Esophagus squamous epithelium (tissue), 5 donors: ENCODE measurements at places on chromosomes 16 and 17.
A peak's percentile ranks its signal among the peaks of the same experiment; 100 is the strongest.

DNA sequence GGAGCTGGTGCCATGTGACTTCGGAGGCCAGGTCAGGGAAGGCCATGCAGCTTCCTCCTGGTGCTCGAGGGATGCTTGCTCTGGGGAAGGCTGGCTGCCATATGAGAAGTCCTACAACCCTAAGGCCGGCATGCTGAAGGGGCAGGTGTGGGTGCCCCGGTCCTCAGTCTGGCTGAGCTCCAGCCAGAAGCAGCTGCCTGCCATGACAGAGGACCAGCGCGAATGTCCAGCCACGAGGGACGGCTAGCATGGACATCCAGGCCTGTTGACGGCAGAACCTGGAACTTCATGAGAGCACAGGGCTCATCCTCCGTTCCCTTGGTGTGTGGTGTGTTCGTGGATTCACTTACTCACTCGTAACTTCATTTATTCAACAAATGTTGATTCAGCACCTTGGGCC is 140.6 kb downstream of the IRF8 start:
- no peak for DNase-seq

- DNase-seq: no peak
Measured at GRCh38 chr17:50945779-50946222, 79.6 kb upstream of the TOB1 start.

GRCh38 chr16:87581857-87582215 is 20.5 kb upstream of the JPH3 start:
- peak; percentile 7 for DNase-seq

- no peak for DNase-seq
Measured at GRCh38 chr16:11417487-11417886, 72.2 kb downstream of the RMI2 start.

GRCh38 chr16:11299865-11300559 is 18.9 kb upstream of the PRM1 start:
- DNase-seq: no peak

DNA sequence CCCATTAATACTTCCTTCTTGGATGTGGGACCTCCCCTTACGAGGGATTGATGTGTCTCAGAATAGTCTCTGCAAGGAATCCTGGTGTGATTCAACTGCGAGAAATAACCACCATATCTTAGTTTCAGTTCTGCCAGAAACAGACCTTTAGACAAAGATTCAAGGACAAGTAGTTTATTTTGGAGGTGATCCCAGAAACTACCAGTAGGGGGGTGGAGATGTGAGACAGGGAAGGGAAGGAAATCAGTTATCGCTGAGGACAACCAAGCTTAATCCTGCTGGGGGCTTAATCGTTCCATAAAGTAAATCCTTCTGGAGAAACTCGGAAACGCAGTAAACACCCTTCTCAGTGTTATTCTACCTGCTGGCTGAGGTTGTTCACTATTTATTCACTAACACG is 5.0 kb upstream of the SDR42E1 start:
- no peak for DNase-seq

DNA sequence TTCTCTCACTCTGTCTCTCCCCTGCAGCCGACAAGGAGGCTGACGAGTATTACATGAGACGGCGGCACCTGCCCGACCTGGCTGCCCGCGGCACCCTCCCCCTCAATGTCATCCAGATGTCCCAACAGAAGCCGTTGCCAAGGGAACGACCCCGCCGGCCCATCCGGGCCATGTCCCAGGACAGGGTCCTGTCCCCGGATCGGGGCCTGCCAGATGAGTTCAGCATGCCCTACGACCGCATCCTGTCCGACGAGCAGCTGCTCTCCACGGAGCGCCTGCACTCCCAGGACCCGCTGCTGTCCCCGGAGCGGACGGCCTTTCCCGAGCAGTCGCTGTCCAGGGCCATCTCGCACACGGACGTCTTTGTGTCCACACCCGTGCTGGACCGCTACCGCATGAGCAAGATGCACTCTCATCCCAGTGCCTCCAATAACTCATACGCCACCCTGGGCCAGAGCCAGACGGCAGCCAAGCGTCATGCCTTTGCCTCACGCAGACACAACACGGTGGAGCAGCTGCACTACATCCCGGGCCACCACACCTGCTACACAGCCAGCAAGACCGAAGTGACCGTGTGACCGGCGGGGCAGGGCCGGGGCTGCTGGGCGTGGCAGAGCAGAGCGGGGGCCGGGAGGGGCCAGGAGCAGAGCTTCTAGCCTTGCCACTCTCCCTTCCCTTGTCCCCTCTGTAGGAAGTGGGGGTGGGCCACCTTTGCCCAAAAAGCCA is 40.4 kb upstream of the DNAH9 start:
- DNase-seq: no peak

DNA sequence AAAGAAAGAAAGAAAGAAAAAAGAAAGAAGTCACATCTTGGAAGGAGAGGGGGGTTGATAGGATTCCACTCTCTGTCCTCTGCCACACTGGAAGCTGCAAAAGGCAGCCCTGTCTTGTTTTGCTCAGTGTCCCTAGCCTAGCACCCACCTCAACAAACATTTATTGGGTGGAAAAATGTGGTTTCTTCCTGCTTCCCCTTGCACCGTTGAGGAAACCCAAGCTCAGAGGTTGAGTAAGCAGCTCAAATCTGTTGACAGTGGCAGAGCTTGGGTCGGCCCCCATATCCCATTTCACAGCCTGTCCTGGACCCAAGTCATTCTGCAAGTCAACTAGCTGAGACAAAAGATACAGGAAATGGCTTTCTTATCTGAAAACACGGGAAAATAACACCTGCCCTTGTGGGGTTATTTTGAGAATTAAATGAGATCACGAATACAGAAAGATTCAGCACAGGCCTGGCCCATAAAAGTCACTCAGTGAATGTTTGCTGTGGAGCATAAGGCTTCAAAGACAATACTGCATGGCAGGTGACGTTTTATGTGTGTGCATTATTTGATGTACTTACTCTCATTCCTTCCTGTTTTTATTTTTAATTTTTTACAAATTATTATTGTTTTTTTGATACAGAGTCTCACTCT is 63.6 kb downstream of the SCNN1B start:
- DNase-seq: no peak

- no peak for DNase-seq
Measured at GRCh38 chr16:67902831-67903230, 9.8 kb downstream of the PSKH1 start.

GRCh38 chr17:74361230-74362068 is at the start of gene BTBD17:
BTBD17 (minus strand) TSS chr17:74361868; CDS start chr17:74361819, 49 bp downstream.
- no peak for DNase-seq

GRCh38 chr16:52957199-52957598 is 95.5 kb downstream of the CHD9NB start:
- DNase-seq: no peak

- no peak for DNase-seq
Measured at GRCh38 chr17:77217566-77217965, 76.8 kb downstream of the SEC14L1 start.

DNA sequence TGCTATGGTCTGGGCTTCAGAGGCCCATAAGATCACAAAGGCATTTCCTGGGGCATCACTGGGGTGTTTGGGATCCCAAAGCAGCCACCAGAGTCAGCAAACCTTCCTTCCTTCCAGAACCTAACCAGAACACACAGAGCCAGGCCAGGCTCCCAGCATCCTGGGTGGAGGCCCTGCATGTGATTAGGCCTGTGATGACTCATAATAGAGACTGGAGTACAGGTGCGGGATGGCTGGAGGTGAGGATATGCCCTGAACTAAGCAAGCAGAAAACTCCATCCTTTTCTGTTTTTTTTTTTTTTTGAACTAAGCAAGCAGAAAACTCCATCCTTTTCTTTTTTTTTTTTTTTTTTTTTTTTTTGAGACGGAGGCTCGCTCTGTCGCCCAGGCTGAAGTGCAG is 17.7 kb upstream of the GFOD2 start:
- DNase-seq: no peak
